ENCODE measurements at places on chromosomes 1 and 21. TPM values are rescaled to one million over a fixed set of nuclear protein-coding genes. Genes with fewer than 3 reads are reported as not detected.

Gene RHD
- not detected for total RNA-seq

Gene SH2D5
- 0.46 TPM for total RNA-seq

Gene SLC1A7
- not detected for total RNA-seq

Gene RGS1
- not detected for total RNA-seq

Gene WLS
- total RNA-seq, result 116 TPM

Gene SELP
- 0.32 TPM for total RNA-seq

Gene S100A8
- not detected for total RNA-seq

Gene CLCNKB
- total RNA-seq, result not detected

Gene FUCA1
- total RNA-seq, result 7.9 TPM

Gene PPIAL4G
- total RNA-seq, result not detected

Gene KRTAP6-2
- total RNA-seq, result not detected

Gene MYOG
- not detected for total RNA-seq

Gene NCF2
- not detected for total RNA-seq

Gene FCGR2B
- total RNA-seq, result under 0.01 TPM

Gene FAM72B
- 4.0 TPM for total RNA-seq

All from epithelial cell of umbilical artery (primary cell).